ENCODE measurements at places on chromosomes 11 and 22.

DNA sequence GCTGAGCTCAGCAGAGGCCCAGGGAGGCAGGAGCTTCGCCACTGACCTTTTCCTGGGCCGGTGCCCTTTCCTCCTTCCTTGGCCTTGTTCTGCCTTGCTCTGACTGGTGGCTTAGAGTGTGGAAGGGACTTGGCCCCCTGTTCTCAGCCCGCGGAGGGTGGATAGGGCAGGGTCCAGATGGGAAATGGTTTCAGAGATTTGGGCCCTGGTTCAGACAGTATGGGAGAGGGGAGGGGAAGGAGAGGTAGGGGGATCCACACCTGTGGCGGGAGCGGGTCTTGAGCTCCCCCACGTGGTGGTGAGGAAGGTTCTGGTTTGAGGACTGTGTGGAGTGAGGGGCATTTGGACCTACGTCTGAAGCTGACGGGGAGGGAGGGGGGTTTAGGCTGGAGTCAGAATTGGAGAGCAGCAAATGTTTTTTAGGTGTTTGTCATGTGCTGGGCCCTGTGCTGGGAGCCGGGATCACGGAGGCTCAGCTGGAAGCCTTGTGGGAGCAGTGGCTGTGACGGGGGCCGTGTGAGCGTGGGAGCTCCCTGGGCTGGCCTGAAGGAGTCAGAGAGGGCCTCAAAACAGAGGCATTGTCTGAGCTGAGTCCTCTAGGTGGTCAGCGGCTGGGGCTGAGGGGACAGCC, 27.2 kb downstream of the SHANK3 start:
- no peak for DNase-seq

DNA sequence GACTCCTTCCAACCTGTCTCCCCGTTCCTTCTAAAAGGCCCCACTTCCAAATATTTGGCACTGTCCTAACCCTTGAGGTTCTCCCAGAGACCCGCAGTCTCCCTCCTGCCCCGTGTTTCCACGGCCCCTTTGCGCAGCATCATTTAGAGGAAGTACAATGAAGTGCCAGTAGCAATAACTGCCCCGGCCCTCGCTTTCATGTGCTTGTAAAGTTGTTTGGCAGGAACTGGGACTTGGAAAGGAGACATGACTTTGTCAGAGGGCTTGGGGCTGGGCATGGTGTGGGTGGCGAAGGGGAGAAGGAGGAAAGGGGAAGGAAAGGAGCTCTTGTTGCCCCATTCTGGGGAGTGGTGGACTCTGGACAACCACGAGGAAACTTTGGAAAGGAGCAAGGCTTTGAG, 2.6 kb downstream of the CD44 start:
- no peak for DNase-seq

- peak; percentile 74 for DNase-seq
Measured at GRCh38 chr11:130449996-130450769, 1.7 kb downstream of the ADAMTS15 start.

DNA sequence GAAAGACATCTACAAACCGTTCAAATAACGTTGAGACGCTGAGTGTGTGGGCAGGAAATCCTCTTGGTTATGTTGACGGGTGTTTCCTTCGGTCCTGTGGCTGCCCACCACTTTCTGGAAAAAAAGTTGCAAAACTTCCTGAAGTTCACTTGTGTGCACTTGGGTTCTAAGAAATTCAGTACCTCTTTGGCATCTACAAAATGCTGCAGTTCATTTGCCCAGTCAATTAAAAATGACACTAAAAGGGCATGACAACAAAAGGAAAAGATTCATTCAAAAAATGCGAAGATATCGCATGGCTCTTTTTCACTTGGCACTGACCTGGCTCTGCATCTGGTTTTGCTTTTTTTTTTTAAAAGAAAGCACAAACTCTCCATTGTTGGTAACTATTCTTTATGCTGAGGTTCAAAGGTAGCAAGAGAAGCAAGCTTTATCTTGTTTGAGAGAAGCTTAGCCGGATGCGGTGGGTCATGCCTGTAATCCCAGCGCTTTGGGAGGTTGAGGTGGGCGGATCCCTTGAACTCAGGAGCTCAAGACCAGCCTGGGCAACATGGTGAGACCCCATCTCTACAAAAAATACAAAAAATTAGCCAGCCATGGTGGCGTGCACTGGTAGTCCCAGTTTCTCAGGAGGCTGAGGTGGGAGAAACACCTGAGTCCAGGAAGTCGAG, 10.6 kb upstream of the XBP1 start:
- no peak for DNase-seq

- DNase-seq = no peak
Measured at GRCh38 chr11:83070044-83070701, 1.5 kb downstream of the RAB30 start.

- DNase-seq = no peak
Measured at GRCh38 chr11:112523477-112523876, 262.8 kb upstream of the PLET1 start.

- DNase-seq = no peak
Measured at GRCh38 chr11:115778928-115779650, 274.9 kb upstream of the CADM1 start.

- DNase-seq = no peak
Measured at GRCh38 chr22:49712195-49712791, 115.4 kb downstream of the BRD1 start.

- no peak for DNase-seq
Measured at GRCh38 chr11:119338965-119339588, 1.6 kb downstream of the C1QTNF5 start.

GRCh38 chr22:49755631-49756001, 72.1 kb downstream of the BRD1 start:
- no peak for DNase-seq

DNA sequence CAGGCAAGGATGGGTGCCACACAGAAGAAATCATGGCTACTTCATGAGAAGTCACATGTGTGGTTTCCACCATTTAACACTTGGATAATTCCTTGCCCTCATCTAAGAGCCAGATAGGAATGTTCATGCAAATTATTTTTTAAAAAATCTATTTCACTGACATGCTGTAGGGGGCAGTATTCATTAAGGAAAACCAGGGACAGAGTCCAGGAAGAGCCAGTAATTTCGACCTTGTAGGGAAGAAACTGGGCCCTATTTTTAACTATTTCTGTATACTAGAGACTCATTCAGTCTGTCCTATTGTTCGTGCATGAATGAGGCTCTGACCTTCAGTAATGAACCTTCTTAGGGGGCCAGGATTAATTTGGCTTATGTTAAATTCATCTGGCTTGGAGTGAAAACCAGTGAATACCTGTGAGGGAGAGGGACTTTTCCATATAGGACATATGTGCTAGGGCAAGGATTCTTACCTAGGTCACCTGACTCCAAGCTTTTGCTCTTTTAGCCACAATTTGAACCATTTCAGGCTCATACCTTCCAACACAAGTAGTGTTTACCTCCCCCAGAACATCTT, 192.7 kb downstream of the NAV2 start:
- no peak for DNase-seq

DNA sequence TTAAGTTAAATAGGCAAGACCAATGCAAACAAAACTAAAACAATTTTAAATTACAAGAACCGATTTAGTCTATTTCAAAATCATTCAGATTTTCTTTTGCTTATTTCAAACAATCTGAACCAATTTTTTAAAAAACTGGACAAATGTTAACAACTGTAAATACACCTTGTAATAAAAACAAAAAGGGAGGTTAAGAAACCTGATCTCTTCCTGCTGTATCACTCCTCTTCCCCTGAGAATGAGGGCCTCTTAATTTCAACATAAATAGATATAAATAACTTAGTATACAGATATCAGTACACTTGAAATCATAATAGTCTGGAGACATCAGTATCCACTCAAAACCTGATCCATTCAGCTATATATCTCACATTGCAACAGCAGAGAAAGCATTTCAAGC, 346.6 kb downstream of the TTC28 start:
- DNase-seq = no peak

- peak; percentile 47 for DNase-seq
Measured at GRCh38 chr11:35391922-35392688, 27.3 kb downstream of the SLC1A2 start.

- DNase-seq = no peak
Measured at GRCh38 chr11:130915603-130916237, 559 bp downstream of the SNX19 start.

DNA sequence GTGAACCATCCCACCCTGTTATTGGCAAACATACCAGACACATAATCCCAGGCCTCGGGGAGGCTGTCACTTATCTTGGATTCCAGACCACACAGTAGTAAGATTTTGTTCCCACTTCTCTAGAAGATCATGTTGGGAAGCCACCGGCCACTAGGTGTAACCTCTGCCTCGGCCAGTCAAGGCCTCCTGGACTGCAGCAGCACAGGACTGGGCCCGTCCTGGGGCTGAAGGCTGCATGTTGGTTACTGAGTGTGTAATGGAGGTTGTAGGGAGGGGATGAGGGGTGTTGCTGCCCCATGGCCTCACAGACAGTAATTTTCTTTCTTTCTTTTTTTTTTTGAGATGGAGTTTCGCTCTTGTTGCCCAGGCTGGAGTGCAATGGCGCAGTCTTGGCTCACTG, 92.4 kb upstream of the SYT13 start:
- no peak for DNase-seq

GRCh38 chr11:115718106-115718505, 213.9 kb upstream of the CADM1 start:
- no peak for DNase-seq

GRCh38 chr11:120564573-120565311, 53.2 kb downstream of the GRIK4 start:
- no peak for DNase-seq

DNA sequence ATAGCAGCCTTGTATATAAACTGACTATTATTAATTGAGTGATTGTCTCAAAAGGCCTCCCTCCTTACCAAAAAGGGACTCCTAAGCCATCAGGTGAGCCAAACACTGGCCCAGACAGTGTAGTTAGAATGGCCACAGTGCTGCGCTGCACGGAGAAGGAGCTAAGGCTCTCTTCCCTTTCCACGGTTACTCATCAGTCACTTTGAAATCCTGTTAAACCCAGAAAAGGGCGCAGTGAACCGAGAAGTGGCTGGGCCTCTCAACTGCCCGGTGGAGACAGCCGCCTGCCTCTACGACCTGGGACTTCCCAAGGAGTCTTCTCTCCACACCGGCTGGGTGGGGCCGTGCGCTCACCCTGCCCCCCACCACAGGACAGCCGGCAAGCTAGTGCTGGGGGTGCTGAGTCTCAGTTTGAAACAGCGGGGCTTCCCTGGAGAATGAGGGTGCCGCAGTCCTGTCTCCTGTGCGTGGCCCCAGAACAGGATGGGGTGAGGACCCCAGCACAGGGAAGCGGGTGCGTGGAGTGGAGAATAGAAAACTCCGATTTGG, 1.3 kb downstream of the MYH9 start:
- no peak for DNase-seq

- DNase-seq = no peak
Measured at GRCh38 chr11:28674433-28675103, 566.4 kb downstream of the METTL15 start.

DNA sequence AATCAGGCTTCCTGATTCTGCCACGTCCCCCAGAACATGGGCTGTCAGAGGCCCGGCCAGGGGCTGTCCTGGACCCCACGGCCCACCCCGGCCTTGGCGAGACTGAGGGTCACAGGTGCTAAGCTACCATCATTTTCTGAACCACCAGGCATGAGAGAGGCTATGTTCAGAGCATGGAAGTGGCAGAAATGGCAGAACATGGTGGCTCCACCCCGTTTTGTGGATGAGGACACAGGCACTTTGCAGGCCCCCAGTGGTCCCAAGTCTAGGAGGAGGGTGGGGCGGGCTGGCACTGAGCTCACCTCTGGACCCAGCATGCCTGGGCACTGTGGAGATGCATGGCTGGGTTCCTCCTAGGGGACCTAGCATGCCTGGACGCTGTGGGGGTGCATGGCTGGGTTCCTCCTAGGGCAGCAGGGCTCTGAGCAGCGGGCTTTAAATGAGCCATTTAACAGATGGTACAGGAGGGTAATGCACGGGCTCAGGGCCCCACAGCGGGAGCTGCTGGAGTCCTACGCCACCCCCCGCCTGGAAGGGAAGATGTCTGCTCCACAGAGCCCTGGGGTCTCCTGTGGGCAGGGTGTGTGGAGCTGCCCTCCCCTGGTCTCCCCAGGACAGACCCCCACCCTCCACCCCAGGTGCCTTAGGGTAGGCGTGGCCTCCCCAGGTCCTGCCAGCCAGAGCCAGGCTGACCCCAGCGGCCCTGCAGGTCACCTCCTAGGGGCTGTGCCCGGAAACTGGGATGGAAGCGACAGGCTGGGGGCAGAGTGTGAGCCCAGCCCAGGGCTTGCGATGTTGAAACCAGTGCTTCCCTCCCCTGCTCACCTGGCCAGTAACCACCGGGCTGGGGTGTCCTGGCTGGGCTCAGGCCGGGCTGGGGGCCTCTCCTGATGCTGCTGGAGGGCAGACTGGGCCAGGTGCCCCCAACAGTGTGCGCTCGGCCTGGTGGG, 6.1 kb upstream of the MUC5AC start:
- DNase-seq = no peak

DNA sequence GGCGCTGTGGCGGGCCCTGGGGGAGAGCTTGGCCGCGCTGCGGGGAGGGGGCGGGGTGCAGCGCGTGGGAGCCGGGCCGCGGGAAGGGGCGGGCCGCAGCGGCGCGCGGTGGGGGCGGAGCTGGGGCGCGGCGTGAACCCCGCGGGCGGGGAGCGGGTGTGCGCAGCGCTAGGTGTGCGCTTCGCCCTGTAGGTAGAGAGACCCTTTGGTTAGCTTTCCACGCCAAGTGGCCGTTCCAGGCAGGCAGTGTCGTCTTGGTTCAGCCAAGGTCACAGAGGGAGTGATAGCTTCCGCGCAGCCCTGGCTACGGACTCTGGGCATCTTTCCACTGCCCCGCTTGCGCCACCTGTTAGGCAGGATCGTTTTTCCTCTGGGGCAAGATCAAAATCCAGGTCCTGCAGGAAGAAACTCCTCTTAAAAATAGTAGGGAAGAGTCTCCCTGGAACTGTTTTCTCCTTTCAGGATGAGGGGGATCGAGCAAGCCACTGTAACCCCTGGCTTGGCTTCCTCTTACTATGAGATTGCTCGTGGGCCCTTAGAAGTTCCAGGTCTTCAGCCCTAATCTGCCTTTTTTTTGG, 434 bp downstream of the BANF1 start:
- no peak for DNase-seq

DNA sequence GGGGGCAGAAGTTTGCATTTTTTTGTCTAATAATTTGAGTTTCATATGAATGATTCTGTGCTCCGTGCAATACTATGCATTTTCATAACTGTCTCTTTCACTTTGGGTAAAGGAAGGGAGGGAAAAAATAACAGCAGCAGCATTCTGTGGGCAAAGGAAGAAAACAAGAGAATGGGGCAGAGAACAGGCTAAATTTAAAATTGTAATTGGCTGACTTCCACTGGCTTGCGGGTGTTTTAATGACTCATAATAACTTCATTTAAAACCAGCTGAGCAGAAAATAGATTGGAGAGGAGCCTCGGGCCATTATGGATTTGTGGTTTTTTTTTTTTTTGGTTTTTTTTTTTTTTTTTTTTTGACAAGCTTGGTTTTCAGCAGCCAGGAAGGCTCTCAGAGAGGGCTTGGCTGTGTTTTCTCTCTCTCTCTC, 107.4 kb downstream of the ZBTB16 start:
- peak; percentile 76 for DNase-seq

- no peak for DNase-seq
Measured at GRCh38 chr11:38256436-38256835, 1658.4 kb upstream of the RAG2 start.

Measured in brain pericyte (primary cell).